Activated T-helper 2 cell treated with anti-CD3 and anti-CD28 coated beads, Interferon-gamma antibody, Interleukin-2, Interleukin-4, amounts not matched to agents 10 μg/mL and 5 μg/mL and 100 μg/mL, durations not matched to agents 14 hours and 24 hours and 36 hours (primary cell): ENCODE measurements at places on chromosomes 5 and 9. TPM values are rescaled to one million over a fixed set of nuclear protein-coding genes. Genes with fewer than 3 reads are reported as not detected.

RANBP17 gene
- total RNA-seq = not detected in 2 replicates

HAVCR2 gene
- 48.6 and 50.5 TPM in 2 replicates for total RNA-seq

DNA sequence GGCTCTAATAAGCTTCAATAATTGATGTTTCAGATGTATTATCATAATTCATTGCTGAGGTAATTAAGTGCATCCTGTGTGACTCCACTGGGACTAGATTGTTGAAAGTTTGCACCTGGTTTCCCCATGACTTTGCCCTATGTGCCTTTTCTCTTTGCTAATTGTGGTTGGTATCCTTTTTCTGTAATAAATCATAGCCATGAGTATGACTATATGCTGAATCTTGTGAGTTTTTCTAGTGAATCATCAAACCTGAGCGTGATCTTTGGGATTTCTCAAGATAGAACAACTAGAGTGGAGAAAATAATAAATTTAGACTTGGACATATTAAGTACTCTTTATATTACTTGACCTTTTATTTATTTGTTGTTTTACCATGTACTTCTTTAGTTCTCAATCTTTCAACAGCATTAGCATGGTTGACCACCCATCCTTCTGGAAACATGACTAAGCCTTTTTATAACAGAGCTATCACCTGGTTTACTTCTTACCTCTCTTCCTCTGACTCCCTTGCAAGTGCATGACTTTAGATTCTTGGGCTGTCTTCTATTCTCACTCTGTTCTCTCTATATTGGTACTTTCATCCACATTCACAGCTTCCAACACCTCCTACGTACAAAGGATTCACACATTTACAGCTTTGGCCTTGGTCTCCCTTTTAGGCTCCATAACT, 239.6 kb upstream of the TAS2R1 start:
- H3K4me3 ChIP-seq = no peak overlapping the region
- H3K4me1 ChIP-seq = no peaks in the 10 kb centered on the region
- H3K27me3 ChIP-seq = no peaks in the 10 kb centered on the region
- H3K27ac ChIP-seq = no peak overlapping the region
- no peaks in the 10 kb centered on the region for H3K36me3 ChIP-seq
- DNase-seq = no peak

DNA sequence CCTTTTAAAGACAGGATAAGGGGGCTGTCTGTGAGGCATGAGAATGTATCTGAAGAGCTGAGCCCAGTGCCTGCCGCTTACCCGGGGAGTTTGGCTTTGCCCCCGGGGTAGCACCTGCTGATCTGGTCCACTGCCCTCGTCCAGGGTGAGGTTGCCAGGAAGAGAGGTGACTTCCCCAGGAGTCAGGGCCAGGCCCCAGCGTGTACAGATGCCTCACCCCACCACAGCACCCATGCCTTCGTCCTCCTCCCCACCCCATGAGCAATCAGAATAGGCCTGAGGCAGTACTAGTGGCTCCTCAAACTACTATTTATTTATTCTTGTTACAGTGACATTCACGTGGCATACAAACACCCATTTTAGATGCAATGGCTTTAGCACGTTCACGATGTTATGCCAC, 15.7 kb upstream of the AIF1L start:
- H3K4me3 ChIP-seq = no peak overlapping the region
- H3K27me3 ChIP-seq = no peaks in the 10 kb centered on the region
- DNase-seq = no peak
- H3K36me3 ChIP-seq = no peaks in the 10 kb centered on the region
